Left cardiac atrium (tissue), 4 donors: ENCODE measurements at places on chromosomes 3 and 15.

DNA sequence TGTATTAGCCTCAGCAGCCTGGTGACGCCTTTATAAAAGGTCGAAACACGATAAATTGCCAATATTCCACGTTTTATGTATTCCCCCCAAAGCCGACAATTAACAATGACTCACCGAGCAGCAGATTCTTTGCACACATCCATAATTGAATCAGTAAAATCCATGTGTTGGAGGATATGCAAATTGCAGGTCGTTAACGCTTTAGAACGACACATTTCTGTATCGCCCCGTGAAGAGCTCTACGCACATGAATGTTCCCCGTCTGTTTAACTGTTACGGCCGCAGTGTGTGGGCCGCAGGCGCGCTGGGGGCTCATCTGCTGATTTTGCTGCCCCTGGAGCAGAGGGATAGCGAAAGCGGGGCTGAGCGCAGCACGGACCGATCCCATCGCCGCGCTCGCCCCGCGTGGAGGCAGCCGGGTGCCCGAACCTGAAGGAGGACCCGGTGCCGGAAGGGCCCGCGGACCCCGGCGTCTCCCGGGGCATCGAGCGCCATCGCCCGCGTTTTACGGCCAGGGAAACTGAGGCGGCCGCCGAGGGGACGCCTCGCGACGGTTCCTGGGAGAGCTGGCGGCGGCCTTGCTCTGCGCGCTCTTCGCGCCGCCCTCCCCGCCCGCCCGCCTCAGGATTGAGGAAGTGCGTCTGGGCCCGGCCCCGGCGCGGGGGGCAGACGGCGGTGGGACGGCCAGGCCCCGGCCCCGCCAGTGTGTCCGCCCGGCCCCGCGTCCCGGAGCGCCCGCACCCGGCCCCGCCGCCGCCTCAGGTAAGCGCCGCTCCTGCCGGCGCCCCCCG, at the start of gene LRRK1:
Gene LRRK1, plus strand, starts transcription at position 668 of the 791 bp plus-strand sequence. CDS start 5,276 bp downstream, outside the sequence.
- DNase-seq, result peak; percentile 54

GRCh38 chr3:11224870-11225229, 47.3 kb upstream of the ATG7 start:
- no peak for DNase-seq

GRCh38 chr3:60932643-60933042, 318.6 kb downstream of the FHIT start:
- DNase-seq, result no peak

- peak; percentile 82 for DNase-seq
Observed at GRCh38 chr3:12135029-12135657, 23.6 kb downstream of the TIMP4 start.

DNA sequence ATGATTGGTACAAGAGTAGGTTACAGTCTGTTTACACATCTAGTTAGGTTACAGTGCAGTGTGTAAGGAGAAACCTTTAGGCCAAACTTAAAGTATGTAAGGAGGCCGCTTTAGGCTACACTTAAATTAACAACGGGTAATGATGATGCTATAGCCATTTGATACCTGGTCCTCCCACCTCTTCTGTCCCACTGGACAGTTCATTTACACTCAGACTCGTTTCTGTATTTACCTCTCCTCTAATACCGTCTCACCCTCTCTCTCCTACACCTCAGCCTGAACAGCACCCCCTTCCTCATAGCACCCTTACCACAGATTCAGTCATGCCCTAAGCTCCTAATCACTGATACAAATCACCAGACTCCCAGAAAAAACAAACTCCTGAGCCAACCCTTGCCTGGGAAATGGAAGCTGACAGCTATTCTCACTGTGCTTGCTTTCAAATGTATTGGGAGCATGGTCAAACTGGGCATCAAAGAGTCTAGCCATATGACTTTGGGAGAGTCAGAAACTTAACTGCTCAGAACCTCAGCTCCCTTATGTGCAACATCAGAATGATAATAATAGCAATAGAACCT, 241.3 kb upstream of the SETMAR start:
- no peak for DNase-seq

DNA sequence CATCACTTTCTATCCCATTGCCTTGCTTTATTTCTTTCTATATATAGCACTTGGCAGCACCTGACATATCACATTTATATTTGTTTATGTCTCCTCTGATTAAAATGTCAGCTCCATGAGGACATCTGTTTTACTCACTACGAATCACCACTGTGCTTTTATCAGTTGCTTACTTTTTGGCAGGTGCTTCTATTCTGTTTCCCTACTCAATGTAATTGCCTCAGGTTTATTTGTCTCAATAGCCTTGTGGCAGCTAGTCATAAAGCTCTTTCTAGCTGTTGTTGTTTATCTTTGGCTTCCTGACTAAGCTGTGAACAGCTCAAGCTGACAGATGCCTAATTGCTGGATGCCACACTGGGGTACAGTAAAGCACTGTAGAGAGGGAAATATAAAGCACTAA, 85.5 kb downstream of the VPS13C start:
- no peak for DNase-seq

DNA sequence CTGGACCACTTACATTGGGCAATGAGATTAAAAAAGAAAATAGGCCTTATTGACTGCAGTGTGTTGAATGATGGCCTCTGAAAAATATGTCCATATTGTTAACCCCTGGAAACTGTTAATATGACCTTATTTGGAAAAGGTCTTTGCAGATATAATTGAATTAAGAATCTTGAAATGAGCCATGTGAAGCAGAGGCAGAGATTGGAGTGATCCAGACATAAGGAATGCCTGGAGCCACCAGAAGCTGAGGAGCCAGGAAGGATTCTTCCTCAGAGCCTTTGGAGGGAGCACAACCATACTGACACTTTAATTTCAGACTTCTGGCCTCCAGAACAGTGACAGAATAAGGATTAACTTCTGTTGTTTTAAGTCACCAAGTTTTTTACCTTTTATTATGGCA, 510.4 kb upstream of the AGTR1 start:
- no peak for DNase-seq

- DNase-seq, result no peak
Observed at GRCh38 chr15:92166751-92167405, 226.8 kb upstream of the ST8SIA2 start.

DNA sequence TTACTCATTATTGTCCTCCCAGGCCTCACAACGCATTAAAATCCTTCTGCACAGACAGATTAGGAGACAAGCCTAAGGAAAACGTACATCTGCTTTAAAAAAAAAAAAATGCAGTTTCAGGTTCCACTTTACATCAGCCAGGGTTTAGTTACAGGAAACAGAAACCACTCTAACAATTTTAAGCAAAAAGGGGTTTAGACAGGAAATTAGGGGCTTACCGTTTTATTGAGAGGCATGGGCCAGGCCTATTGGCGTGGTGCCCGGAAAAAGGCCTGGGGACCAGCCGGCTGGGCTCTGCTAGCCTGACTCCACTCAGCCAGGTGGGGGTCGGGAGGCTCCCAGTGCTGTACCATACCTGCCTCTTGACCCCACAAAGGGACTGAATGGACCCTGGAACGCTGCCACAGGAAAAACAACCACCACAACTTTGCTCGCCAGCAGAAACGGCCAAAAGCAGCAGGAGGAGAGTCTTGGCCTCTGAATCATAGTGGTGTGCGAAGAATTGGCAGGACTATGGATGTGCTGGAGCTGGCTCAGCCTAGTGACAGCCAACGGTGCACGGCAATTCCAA, 124.3 kb downstream of the CHSY1 start:
- peak; percentile 89 for DNase-seq

GRCh38 chr3:50255251-50255615, 13.7 kb upstream of the SEMA3B start:
- no peak for DNase-seq

GRCh38 chr3:42410370-42411131, at the start of gene LYZL4:
Gene LYZL4, minus strand, starts transcription at chr3:42410610. Its CDS starts 3,359 bp downstream, at chr3:42407251.
- no peak for DNase-seq

- no peak for DNase-seq
Observed at GRCh38 chr3:73245459-73245858, 184.0 kb downstream of the EBLN2 start.

- peak; percentile 63 for DNase-seq
Observed at GRCh38 chr3:43855674-43856299, 165.0 kb downstream of the ABHD5 start.

- DNase-seq, result no peak
Observed at GRCh38 chr15:32843219-32843815, 125.5 kb downstream of the GREM1 start.

- peak; percentile 49 for DNase-seq
Observed at GRCh38 chr3:24829011-24829581, 334.4 kb upstream of the THRB start.

DNA sequence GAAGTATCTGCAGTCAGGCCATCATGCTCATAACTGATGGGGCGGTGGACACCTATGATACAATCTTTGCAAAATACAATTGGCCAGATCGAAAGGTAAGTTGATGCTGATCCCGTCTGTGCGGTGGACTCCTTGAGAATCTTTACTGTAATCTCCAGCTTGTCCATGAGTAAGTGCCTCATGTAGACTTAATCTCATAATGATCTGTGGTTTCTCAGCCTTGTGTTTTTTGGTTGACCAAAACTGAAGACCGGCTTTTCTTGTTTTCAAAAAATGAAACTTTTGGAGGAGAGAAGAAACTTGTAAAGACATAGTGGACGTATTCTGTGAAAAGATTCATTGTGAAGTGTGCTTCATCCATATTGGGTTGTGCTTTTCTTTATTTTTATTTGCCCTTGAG, 285.7 kb downstream of the LRTM1 start:
- no peak for DNase-seq

DNA sequence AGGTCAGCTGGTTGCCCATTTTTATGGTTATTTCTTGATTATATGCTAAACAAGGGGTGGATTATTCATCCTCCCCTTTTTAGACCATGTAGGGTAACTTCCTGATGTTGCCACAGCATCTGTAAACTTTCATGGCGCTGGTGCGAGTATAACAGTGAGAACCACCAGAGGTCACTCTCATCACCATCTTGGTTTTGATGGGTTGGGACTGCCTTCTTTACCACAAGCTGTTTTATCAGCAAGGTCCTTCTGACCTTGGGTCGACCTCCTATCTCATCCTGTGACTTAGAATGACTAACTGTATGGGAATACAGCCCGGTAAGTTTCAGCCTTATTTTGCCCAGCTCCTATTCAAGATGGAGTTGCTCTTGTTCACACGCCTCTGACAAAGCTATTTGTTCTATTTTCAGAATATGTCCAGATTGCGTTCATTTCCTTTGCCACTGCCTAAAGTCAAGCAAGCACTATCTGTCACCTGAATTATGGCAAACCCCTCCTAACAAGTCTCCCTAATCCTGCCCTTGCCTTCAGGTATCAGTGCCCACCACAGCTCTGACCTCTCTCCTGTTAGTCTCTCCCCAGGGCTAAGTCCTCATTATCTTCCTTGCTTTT, 308.5 kb downstream of the ROBO2 start:
- no peak for DNase-seq

- DNase-seq, result no peak
Observed at GRCh38 chr3:150172356-150172755, 201.7 kb upstream of the PFN2 start.

- no peak for DNase-seq
Observed at GRCh38 chr3:46212101-46212500, 4.0 kb upstream of the CCR1 start.

- no peak for DNase-seq
Observed at GRCh38 chr3:127753898-127754410, 68.4 kb downstream of the MGLL start.

DNA sequence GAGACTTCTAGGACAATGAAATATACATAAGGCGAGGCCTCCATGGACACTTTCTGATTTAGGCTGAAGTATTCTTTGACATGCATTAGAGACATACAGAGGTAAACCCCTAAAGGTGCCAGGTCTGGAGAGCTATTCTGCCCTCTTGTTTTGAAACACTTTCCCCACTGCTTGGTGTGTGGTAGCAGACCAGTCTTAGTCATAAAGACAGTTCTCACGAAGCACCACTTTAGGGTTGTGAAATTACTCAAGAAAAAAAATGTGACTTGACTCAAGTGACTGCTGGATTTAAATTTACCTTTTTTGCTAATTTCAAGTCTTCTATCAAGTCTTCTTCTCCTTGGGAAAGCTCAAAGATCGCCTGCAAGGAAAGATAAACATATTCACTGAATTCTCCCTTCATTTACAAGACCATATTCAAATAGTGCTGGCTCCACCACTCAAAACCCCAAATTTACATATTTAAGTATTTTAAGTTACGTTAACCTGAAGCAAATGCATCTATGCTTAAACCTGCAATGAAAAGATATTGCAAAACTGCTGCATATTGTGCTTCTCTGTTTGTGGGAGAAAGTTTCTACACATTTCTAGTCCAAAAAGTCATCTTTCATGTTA, 48.4 kb downstream of the ARHGEF3 start:
- no peak for DNase-seq

GRCh38 chr15:72790302-72790910, 6.8 kb upstream of the ADPGK start:
- no peak for DNase-seq

- no peak for DNase-seq
Observed at GRCh38 chr15:42344763-42345162, 14.5 kb upstream of the CAPN3 start.

GRCh38 chr3:4517643-4518311, 24.6 kb downstream of the ITPR1 start:
- no peak for DNase-seq

- DNase-seq, result no peak
Observed at GRCh38 chr3:49341996-49342395, 2.1 kb upstream of the USP4 start.

DNA sequence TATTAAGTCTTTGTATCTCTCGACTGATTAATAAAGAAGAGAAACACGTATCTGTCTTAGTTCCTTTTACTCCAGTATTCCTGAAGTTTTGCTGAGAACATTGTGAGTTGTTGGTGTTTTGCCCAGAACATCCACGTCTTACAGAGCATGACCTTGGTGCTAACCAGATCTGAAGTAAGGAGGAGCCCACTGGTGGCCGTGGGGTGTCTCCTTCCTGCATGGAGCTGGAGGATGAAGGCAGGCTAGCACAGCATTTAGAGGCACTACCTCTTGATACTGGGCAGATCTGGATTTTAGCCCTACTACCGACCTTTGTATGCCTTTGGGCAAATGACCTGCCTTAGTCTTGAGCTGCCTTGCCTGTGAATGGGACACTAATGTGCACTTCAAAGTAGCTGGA, 28.9 kb upstream of the ESYT3 start:
- no peak for DNase-seq

- DNase-seq, result no peak
Observed at GRCh38 chr15:67685008-67685599, 140.2 kb upstream of the SKOR1 start.

DNA sequence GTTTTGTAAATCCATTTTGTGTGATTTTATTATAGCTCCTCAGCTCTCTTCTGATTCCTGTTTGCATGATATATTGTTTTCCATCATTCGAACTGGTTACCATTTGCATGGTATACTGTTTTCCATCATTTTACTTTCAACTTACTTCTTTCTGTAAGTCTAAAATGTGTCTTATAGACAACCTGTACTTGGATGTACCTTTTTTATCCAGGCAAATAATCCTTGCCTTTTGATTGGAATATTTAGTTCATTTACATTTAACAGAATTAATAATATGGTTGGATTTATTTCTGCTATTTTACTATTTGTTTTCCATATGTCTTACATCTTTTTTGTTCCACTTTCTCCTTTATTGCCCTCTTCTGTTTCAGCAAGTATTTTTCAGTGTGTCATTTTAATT, 62.8 kb downstream of the CHD2 start:
- DNase-seq, result no peak
